Stimulated activated CD8-positive, alpha-beta memory T cell treated with anti-CD3 and anti-CD28 coated beads, Interleukin-4, amount 100 ng/mL, for 4 hours (primary cell): ENCODE measurements at places on chromosomes 2 and 18.

- DNase-seq, result no peak
Observed at GRCh38 chr18:23539911-23540525, 36.7 kb downstream of the RMC1 start.

GRCh38 chr2:42793334-42794270, 1.2 kb upstream of the HAAO start:
- DNase-seq, result no peak

- no peak for DNase-seq
Observed at GRCh38 chr2:221554769-221555493, 17.2 kb downstream of the EPHA4 start.

GRCh38 chr18:10279905-10280644, 174.4 kb upstream of the APCDD1 start:
- no peak for DNase-seq

DNA sequence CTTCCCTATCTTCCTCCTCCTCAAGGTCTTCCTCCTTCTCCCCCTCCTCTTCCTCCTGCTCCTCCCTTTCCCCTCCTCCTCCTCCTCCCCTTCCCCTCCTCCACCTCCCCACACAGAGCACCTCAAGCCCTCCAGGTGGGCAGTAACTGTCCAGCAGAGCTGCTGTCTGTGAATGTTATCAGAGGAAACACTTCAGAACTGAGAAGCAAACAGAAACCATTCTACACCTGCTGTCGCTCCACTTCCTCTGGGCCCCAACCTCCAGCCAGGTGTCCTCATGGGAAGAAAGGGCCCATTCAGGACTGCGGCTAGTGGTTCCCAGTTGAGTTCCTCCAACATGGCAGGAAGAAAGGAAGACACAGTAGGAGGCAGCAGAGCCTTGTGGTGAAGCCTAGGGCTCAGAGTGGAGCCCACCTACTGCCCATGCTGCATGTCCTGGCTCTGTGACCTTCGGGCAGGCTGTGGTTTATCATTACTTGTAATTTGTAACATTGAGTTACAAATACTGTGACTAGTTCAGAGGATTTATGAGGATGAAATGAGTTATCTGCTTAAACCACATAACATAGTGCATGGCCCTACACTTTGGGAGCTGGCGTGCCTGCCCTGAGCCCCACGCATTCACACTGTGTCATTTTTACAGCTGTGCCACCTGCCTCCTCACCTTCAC, 165.9 kb upstream of the ID2 start:
- DNase-seq, result no peak

- no peak for DNase-seq
Observed at GRCh38 chr2:235218486-235218907, 266.7 kb downstream of the SH3BP4 start.

- DNase-seq, result no peak
Observed at GRCh38 chr18:10121786-10122515, 208.1 kb downstream of the VAPA start.

- no peak for DNase-seq
Observed at GRCh38 chr2:158712791-158713522, 82.2 kb upstream of the DAPL1 start.

DNA sequence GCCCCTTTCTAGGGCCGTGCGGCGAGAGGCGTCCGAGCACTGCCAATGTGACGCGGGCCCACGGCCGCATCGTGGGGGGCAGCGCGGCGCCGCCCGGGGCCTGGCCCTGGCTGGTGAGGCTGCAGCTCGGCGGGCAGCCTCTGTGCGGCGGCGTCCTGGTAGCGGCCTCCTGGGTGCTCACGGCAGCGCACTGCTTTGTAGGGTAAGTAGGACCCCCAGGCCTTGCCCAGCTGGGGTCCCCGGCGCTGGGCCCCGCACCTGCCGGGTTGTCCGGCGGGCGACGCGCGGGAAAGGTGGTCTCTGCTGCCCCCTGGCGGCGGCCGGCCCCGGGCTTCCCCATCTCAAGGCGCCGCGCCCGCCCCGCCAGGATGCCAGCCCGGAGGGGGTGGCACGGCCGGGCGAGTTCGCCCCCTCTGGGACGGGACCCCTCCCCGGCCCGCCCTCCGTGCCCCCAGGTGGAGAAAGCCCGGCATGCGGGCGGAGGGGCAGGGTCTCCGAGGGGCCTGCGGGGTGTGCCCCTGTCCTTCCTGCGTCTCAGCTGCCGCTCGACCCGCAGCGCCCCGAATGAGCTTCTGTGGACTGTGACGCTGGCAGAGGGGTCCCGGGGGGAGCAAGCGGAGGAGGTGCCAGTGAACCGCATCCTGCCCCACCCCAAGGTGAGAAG, 1.9 kb downstream of the PRSS56 start:
- DNase-seq, result peak; percentile 38

GRCh38 chr2:159217676-159218075, 68.8 kb downstream of the WDSUB1 start:
- no peak for DNase-seq

- no peak for DNase-seq
Observed at GRCh38 chr2:227973241-227973640, 101.8 kb downstream of the DAW1 start.

- DNase-seq, result no peak
Observed at GRCh38 chr18:57210716-57211411, 64.0 kb downstream of the BOD1L2 start.

GRCh38 chr2:33287507-33288005, 188.9 kb upstream of the RASGRP3 start:
- no peak for DNase-seq

GRCh38 chr2:8178911-8179310, 502.9 kb upstream of the ID2 start:
- DNase-seq, result no peak

GRCh38 chr2:17476064-17476463, 42.2 kb downstream of the RAD51AP2 start:
- no peak for DNase-seq

GRCh38 chr2:159795841-159796690, 1.9 kb downstream of the CD302 start:
- no peak for DNase-seq

DNA sequence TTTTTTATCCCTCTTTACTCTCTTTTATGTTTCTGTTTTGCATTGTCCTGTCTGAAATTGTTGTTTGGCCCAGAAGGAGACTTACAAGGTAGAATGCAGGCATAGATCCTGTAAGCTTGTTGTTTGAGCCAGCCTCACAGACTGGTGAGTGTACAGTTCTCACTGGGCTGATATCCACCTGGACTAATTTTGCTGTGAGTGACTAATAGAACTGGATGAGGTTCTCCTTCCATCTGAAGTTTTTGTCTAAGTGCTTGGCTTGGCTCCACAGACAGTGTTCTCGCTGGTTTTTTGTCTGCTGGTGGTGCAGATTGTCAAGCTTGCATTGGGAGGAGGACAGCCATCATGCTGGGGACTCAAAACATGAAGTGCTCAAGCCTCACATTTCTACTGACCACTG, 495.7 kb downstream of the TSN start:
- no peak for DNase-seq

DNA sequence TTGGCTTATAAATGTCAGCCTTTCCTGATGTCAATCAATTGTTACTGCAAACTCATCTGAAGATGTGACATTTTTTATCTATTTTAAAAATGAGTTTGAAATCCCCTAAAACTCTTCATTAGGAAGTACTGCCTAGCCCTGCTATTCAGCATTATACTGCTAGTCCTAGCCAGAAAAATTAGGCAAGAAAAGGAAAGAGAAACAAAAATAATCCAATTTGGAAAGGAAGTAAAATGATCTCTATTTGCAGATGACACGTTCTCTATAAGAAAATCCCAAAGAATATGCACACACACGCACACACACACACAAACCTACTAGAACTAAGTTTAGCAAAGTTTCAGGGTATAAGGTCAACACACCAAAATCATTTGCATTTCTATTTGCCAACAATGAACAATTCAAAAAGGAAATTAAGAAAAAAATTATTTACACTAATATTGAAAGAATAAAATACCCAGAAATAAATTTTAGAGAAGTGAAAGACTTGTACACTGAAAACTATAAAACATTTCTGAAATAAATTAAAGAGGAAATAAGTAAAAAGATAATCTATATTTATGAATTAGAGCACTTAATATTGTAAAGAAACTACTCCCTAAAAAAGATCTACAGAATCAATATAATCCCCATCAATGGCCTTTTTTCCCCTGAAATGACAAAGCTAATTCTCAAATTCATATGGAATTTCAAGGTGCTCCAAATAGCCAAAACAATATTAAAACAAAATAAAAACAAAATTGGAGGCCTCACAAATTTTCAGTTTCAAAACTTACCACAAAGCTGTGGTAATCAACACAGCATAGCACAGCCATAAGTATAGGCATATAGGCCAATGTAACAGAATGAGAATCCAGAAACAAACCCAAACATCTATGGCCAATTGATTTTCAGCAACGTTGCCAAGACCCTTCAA, 433.7 kb upstream of the TRIB2 start:
- DNase-seq, result no peak

DNA sequence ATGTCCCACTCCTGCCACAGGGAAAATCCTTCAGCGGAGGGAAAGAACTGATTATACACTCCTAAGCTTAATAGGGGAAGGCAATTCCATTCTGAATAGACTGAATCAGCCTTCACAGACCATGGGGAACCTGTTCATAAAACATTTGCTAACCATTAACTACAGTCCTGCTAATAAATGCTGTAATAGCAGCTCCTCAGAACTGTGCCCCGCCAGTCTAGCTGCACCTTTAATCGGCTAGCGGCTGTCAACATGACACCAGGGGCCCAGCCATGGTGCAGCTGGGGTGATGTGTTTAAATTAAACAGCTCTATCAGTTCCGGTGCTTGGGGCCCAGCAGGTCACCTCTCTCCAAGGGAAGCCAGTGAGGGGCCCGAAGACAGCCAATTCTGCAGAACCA, 77.8 kb downstream of the GALNT14 start:
- no peak for DNase-seq

DNA sequence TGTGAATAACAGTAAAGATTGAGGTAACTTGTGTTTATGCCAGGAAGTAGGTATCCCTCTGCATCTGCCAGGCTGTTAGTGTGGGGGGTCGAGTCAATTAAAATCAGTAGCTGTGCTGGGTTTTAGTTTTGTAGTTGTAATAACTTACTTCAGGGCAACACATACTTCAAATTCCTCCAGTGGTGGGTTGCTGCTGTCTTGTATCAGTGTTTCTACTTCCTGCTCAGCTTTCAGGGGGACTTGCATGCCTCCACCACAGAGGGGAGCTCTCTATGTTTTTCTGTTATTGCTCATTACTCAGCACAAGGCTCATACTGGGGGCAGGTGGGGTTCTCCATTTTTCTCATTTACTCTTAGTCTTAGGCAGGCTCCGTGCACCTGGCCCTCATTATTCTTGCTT, 136.8 kb downstream of the CAPN13 start:
- DNase-seq, result no peak

GRCh38 chr2:1846046-1847015, 102.0 kb upstream of the PXDN start:
- DNase-seq, result no peak

DNA sequence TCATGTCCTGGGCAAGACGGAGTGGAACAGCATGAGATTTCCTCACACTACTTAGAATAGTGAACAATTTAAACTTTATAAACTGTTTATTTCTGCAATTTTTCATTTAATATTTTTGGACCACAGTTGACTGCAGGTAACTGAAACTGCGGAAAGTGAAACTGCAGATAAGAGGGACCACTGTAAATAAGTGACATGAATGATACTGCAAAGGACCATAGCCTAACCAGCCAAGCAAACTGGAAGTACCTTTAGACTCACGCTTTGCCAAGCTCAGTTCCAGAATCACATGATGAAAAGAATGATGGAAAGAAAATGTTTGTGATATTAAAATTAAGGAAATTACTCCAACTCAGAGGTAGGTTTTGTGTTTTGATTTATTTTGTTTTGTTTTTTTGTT, 94.6 kb upstream of the ITGA4 start:
- DNase-seq, result no peak

DNA sequence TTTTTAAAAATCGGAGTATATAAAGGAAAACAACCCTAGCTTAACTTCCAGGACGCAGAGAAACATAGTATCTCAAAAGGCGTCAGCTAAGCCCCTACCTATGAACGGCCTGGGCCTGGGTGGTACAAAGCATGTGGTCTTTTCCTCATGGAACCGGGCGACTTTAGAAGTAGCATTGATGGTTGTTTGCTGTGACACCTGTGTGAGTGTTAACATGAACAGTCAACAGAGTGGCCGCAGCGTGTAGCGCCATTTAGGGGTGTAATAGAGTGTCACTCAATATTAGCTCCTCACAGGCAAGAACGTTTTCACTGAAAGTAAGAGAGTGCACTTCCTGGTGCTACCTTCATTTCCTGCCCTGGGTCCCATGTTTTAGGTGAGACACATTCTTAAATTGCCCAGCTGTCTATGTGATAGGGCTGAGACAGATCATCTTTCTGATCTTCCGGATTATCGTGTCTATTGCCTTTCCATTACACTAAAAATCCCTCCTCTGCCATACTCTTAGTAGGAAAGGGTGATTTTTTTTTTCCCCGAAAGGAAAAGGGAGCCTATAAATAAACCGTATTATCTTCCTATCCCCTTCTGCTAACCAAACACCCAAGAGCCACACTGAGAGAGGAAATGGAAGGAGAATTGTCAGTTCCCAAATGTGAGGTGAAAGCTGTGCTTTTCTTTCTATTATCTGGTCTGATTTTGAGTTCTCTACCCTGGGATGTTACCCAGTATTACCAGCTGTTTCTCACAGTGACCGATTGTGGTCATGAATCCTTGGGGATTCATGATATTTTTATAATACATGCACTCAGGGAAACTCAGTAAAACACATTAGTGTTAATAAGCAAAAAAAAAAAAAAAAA, 1.3 kb downstream of the GORASP2 start:
- DNase-seq, result peak; percentile 14

- DNase-seq, result no peak
Observed at GRCh38 chr18:71130351-71130750, 841.5 kb downstream of the SOCS6 start.

- no peak for DNase-seq
Observed at GRCh38 chr2:107094450-107094986, 208.6 kb upstream of the ST6GAL2 start.

- no peak for DNase-seq
Observed at GRCh38 chr2:102434655-102435381, 11.9 kb downstream of the IL18RAP start.

- no peak for DNase-seq
Observed at GRCh38 chr2:99085421-99085820, 56.1 kb upstream of the C2orf15 start.

- no peak for DNase-seq
Observed at GRCh38 chr18:44786257-44786656, 105.6 kb downstream of the SETBP1 start.

DNA sequence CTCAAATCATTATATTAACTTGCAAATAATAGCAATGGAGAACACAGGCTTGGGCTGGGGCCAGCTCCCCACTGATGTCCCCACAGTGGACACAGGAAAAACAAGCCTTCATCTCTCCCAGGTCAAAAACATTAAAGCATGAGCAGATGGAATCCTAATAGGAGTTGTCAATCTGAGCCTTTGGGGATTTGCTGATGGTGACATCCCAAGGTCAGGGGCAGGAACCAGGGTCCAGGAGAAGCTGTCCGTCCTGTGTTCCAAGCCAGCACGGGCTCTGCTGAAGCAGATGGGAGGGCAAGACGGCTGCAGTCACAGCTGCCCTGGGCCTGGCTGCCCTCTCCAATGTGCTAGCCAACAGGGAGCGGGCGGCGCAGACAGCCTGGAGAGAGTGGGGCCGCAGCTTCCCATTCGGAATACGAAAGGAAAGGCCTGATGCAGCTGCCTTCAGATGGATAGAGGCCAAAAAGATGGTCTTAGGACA, 135.5 kb downstream of the NDUFA10 start:
- no peak for DNase-seq
